ENCODE measurements at places on chromosomes 12 and 14.

DNA sequence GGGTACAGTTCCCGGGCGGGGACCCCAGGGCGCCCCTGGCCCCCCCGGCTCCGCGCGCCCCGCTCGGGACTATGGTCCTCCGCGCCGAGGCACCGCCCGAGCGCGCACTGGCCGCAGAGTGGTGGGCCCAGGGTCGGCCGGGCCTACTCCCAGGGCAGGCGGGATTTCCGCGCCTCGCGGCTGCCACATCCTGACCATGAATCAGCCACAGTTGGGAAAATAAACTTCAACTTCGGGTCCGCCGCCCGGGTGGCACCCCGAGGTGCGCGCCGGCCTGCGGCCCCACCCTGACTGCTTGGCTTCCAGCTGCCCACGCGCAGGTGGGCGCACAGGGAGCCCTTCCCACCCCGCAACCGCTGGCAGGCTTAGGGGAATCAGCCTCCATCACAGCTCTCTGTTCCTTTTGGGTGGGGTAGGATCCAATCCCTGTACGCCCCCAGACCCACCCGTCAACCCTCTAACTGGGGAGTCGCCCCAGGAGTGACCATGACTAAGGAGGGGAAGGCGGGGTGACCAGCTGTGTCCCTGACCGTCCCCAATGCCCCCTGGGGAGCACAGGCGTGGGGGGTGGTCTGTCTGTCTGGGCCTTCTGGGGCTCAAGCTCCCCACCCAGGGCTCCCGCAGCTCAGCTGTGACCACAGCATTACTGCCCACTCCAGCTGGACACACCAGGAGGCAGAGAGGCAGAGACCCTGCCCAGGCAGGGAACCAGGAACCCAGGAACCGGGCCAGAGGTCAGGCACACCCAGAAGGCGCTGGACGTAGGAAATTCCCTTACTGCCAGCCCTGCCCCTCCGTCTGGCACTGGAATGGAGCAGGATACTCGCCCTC lies 678 bp downstream of the INF2 start:
- peak; percentile 38 for DNase-seq

GRCh38 chr14:51382506-51382905 lies 142.5 kb downstream of the TMX1 start:
- DNase-seq, result no peak

- no peak for DNase-seq
Observed at GRCh38 chr12:57772429-57773322, at the start of gene EEF1AKMT3. Gene EEF1AKMT3, plus strand, starts transcription at chr12:57772614. Its CDS starts 111 bp downstream, at chr12:57772725.

GRCh38 chr14:46887144-46887543 lies 235.6 kb upstream of the RPL10L start:
- no peak for DNase-seq

- peak; percentile 79 for DNase-seq
Observed at GRCh38 chr14:70822530-70823185, 13.3 kb upstream of the MAP3K9 start.

DNA sequence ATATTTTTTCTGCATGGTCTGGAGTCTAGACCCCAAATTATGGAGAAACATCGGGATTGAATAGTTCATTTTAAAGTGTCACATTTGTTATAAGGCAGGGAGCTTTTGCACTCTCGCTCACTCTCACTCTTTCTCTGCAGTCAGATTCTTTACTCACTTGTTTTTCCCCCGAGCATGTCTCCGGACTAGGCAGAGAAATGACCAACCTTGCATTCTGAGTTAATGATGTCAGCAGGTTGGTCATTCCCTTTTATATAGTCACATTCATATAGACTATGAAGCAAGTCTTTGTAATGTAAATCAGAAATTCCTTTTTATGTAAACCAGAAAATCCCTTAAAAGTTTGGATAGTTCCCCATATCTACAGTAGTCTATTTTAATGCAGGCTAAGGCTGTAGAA lies 4.1 kb downstream of the C12orf75 start:
- no peak for DNase-seq

GRCh38 chr14:103130965-103131364 lies 7.7 kb downstream of the TNFAIP2 start:
- no peak for DNase-seq

DNA sequence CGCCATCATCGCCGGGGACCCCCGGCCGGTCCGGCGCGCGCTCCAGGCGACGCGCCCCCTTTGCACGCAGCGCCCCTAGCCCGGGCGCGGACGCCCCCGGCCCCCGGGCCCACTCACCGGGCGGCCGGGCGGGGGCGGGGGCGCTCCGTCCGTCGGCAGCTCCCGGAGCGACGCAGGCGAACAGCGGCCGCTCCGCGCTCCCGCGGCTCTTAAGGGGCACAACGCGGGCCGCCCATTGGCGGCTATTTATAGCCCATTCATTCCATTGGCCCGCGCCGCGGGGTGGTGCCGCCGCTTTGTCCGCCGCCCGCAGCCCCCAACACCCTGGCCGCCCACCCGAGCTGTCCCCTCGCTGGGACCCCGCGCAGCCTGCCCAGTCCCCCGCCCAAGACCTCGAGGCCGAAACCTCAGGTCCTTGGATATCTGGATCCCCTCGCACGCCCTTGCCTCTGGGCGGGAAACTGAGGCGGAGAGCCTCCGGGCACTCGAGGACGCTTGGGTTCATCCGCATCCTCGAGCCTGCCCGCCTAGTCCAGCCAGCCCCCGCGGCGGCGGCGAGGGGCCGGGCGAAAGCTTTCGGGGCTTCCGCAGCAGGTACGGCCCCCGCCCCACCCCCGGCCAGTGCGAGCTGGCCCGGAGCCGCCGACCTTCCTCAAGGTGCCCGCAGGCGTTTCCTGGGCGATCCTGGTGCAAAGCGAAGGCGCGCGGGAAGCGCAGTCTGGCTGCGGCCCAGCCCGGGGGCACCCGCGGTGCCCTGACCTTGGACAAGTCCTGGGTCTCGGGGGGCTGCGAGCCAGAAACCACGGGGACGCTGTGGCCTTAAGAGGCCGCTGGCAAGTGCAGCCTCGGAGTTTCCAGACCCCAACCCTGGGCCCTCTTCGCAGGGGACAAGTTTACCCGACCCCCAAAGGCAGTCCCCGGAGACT lies at the start of gene CKB:
Gene CKB (minus strand): TSS at position 182 of the 926 bp plus-strand sequence. CDS start 337 bp downstream, outside the sequence.
- peak; percentile 93 for DNase-seq

- no peak for DNase-seq
Observed at GRCh38 chr14:104975481-104976197, 2.5 kb downstream of the AHNAK2 start.

- DNase-seq, result no peak
Observed at GRCh38 chr14:71250347-71250746, 343.1 kb downstream of the PCNX1 start.

DNA sequence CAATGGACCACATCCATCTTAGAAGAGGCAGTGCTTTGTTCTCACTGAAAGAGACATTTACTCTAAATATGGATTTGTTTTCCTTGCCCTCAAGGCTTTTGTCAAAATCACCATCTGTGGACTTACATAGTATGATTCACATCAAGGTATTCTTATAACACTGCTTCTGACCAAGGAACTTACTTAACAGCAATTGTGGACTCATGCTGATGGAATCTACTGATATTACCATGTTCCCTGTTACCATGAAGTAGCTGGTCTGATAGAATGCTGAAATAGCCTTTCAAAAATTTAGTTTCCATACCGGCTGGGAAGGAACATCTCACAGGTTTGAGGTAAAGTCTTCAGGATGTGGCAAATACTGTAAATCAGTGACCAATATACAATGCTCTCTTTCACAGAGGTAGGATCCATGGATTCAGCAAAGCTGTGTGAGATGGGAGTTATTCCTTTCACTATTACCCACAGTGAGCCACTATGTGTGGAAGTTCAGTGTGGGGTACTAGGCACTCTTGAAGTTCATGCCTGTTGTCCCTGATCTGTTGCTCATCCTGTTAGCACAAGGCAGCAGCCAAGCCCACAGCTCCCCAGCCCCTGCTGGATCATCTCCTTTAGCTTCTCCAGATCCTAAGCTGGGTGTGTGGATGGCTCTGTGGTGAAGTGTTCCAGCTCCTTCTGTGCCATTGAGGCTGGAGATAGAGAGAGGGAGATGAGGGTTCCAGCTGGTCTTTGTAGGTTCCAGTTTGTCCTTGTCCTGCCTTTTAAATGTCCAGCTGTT lies 126.4 kb downstream of the ATP23 start:
- no peak for DNase-seq

DNA sequence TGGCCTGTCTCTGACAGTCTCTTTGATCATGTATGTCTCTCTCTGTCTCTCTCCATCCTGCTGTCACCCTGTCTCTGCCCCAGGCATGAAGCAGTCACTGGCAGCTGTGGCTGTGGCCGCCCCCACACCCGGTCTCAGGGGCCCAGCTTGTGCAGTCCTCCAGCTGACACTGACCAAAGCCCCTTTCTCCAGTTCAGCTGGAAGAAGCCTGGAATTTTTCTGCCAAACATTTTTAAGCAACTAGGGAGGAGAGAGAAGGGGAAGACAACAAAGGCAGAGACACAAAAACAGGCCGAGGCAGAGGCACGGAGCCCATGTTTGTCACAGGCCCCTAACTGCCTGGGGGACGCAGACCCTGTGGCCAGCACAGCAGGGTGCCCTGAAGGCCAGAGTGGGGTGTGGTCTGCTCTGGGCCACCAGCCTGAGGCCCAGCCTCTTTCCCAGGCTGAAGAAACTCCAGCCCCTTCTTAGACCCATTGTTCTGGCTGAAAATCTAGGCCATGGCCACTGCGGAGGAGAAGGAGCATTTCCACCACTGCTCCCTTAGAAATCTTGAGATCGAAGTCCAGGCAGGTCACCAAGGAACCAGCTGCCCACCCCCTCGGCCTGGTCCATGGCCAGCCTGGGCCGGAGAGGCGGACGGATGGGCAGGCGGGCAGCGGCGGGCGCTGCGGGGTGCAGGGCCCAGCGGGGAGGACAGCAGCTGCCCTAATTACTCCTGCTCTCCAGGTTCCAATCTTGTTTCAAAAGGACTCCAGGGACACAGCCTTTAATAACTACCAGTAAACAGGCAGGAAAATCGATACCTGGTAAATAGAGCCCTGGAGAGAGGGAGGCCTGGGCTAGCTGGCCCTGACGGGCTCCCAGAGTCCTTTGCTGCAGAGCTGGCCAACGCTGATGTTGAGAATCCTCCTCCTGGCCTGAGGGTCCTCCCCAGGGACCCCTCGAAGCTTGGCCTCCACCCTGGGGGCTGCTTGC lies 14.9 kb downstream of the DTX1 start:
- DNase-seq, result peak; percentile 71

DNA sequence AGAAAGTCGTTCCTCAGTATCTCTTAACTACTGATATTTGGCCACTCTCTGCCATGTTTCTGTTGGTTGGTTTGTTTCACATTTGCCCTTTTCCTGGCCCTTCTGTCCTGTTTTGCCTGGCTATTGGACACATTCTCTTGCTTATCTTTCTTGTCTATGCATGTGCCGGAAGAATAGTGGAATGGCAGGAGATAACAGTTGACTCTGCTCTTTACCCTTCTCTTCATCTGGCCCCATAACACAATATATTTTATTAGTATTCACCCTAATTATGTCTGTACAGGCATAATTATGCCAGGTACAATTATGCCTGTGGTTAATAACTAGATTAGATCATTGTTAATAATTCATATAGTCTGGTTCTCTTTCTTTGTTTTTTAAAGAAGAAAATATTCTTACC lies 243.5 kb upstream of the LMO3 start:
- DNase-seq, result no peak

- DNase-seq, result peak; percentile 83
Observed at GRCh38 chr12:96249196-96250118, 55.3 kb downstream of the ELK3 start.

DNA sequence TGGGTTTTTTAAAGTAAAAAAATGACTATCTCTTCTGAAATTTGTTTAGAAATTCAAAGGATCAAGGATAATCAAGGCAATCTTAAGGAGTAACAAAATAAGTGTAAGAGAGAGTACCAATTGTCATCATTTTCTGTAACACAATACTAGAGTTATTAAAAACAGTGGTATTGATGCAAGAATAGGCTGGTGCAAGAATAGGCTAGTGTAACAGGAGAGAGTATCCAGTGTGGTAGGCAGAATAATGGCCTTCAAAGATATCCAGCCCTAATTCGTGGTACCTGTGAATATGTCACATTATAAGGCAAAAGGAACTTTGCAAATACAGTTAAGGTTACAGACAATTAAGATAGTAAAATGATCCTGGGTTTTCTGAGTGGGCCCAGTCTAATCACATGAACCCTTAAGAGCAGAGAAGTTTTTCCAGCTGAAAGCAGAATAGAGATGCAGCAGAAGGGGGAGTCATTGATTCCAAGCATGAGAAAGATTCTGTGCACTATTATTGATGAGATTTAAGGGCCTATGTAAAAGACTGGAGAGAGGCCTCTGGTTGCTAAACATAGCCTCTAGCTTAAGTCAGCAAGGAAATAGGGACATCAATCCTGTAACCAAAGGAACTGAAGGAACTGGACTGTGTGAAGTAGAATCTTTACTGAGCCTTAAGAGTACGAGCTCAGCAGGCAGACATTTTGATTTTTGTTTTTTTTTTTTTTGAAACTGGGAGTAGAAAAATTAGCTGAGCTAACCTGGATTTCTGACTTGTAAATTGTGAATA lies 134.1 kb downstream of the GPHN start:
- DNase-seq, result no peak

DNA sequence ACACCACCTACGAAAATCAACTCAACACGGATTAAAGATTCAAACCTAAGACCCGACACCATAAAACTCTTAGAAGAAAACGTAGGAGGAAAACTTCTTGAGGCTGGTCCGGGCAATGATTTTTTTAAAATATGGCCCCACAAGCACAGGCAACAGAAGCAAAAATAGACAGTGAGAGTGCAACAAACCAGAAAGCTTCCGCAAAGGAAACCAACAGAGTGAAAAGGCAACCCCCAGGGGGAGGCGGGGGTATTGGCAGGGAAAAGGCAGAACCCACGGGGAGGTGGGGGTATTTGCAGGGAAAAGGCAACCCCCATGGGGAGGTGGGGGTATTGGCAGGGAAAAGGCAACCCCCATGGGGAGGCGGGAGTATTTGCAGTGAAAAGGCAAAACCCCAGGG lies 20.5 kb upstream of the FBRSL1 start:
- no peak for DNase-seq

GRCh38 chr12:49548822-49549648 lies 10.2 kb downstream of the KCNH3 start:
- peak; percentile 89 for DNase-seq

- DNase-seq, result no peak
Observed at GRCh38 chr14:38074754-38075153, 132.9 kb upstream of the SSTR1 start.

DNA sequence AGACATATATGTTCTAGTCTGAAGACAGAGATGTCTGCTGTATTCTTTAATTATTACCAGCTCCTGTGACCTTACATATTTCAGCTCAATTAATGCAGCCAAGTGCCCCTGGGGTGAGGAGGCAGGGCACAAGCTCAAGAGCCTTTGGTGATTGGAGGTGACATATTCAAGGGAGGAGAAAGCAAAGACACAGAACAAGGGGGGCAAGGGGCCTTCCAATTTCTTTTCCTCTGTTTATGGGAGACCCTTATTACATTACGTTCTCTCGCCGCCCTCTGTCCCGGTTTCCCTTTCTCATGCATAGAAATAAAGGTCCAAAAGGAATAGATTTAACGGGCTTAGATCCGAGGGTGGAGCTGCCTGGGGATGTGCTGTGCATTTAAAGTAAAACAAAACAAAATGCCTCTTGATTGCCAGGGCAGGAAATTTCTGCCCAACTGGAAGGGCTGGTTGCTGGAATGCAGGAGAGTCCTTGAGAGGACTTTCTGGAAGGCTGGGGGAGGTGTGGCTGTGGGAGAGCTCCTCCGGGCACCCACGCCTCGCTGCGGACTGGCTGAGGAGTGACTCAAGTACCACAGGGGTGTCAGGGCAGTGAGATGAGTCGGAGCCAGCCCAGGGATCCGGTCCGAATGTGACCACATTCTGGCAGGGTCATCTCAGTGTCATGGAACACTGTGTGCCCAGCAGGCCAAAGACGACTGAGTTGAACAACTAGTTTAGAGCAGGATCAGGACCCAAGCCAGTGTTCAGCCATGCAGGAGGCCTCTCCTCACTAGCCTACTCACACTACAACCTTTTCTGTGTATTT lies 32.1 kb upstream of the GSG1 start:
- DNase-seq, result peak; percentile 73

GRCh38 chr12:96396914-96397313 lies 3.3 kb downstream of the CDK17 start:
- DNase-seq, result no peak

Data from retina (tissue), 1 donor.